H7 (cell line): ENCODE measurements at places on chromosomes 3 and 15. TPM values are rescaled to one million over a fixed set of nuclear protein-coding genes. Genes with fewer than 3 reads are reported as not detected.

GRCh38 chr3:58154626-58155449 is 55.9 kb downstream of the DNASE1L3 start:
- DNase-seq = no peak

GRCh38 chr3:181808053-181808452 is 96.3 kb downstream of the SOX2 start:
- DNase-seq = no peak

GRCh38 chr15:100515758-100516157 is 13.0 kb downstream of the CERS3 start:
- DNase-seq = no peak

DNA sequence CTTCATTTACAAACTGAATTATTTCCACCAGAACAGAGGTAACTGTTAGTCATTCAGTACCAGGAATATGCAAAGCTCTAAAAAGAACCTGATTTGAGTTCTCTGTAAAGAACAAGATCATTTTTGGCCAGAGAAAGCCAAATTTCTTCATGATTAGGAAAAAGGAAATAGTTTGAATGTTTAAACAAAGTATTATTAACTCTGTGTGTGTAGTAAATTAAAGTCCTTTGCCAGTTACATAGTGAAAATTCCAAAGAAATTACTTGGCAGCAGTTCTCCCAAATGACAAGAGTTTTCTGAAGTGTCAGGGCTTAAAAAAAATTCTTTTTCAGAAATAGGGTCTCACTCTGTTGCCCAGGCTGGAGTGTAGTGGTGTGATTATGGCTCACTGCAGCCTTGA is 24.5 kb downstream of the QTRT2 start:
- no peak for DNase-seq

- DNase-seq = no peak
Observed at GRCh38 chr15:31353931-31354330, 27.3 kb downstream of the KLF13 start.

DNA sequence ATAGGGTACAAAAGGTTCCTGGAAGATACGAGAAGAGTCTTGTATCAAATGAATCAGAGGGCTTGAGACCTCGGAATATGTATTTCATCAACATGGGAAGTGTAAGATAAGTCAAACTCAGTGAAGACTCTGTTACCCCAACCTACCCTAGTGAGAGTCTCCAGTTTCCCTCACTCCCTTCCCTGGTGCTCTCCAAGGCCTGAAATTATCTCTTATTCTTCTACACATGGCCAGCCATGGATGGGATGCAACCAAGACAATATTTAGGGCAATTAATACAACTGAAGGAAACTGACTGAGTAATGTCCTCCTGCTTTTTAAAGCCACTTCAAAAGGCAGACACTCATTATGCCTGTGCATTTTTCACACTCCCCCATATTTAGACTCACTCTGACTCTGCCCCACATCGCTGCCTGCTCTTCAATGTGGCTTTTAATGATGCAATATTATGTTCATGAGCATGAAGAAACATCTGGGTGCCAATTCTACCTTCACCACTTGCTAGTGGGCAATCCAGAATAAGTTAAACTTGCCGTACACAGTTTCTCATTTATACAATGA is 137.1 kb upstream of the THBS1 start:
- no peak for DNase-seq

- no peak for DNase-seq
Observed at GRCh38 chr3:194407423-194407822, 8.4 kb upstream of the GP5 start.

GRCh38 chr15:91264651-91265351 is 164.7 kb downstream of the SV2B start:
- no peak for DNase-seq

DNA sequence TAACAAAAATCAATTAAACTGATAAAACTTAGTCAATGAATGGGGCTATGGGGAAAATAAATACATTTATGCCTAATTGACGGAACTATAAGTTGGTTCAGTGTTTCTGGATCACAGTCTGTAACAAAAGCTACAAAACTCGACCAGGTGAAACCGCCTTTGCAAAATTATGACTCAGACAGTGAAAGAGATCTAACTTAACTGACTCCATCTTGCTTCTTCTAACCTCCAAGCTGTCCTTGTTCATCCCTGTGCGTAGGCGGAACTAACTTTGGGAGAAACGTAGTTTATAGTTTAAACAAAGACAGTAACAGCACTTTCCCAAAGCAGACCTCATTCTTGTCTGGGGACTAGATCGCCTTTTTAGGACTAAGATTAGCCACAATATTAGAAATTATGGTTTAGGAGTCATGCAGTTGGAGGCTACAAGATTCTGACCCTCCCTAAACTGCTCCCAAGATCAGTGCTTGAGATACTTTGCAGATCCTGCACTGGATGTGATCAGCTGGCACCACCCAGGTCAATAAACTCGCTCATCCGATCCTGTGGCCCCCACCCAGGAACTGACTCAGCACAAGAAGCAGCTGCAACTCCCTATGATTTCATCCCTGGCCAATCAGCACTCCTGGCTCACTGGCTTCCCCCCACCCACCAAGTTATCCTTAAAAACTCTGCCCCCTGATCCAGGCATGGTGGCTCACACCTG is 7.2 kb upstream of the MFGE8 start:
- no peak for DNase-seq

- DNase-seq = peak; percentile 36
Observed at GRCh38 chr3:124486324-124486723, 243.9 kb upstream of the UMPS start.

GRCh38 chr3:101876142-101876541 is 26.8 kb downstream of the NFKBIZ start:
- DNase-seq = no peak

DNA sequence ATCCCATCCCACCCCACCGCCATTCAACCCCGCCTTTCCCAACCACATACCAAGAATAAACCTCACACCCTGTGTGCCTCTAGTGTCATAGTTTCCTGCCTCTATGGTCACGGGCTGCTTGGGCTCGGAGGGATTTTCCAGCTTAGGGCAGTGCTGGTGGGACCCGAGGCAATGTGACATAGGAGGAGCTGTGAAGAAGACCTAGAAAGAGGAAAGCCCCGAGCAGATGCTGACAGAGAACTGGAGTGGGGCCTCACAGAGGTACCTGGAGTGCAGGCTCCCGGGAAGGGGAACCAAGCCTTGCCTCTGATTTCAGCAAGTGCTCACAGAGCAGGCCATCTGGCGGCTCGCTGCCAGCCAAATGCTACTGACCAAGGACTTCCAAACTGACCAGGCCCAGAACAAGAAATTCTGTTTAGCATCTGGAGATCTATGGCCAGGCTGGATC is 27.5 kb downstream of the BHLHE40 start:
- DNase-seq = no peak

DNA sequence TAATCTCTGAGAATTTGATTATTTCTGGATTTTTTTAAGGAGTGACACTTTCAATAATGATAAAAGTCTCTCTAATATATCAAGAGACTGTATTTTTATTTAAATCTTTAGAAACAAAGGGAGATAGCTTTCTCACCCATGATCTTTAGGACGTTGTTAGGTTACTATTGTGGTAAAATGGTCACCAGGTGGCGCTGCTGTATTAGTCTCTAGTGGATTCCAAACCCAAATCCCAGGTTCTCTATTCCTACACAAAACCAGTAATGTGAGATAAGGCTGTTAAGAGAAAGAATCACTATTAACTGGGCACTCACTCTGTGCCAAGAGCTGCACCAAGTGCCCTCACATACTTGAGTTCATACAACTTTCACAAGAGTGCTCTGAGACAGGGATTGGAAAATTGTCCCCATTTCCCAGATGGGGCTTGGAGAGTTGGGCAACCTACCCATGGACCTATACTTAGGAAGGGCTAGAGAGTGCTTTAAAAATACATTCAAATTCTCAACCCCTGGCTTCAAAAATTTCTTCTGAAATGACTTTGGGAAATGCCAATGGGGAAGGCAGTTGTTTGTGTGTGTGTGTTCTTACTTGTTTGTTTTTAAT is 593.4 kb upstream of the TGFBR2 start:
- peak; percentile 61 for DNase-seq

DNA sequence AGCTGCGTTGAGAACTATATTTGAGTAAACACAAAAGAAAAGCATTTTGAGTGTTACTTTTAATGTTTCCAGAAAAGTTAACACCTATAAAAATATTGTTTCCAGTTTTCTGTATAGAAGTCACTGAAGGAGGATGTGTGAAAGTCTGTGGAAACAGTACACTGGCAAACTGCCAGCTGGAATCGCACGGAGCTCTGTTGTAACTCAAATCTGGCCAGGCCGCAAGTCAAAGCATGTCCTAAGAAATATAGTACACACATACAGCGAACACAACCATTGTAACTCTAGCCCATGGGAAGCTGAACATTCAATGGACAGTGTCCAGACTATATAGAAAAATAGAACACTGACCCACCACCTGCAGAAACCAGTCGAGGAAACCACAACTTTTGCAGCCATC is 657.2 kb downstream of the FHIT start:
- no peak for DNase-seq

DNA sequence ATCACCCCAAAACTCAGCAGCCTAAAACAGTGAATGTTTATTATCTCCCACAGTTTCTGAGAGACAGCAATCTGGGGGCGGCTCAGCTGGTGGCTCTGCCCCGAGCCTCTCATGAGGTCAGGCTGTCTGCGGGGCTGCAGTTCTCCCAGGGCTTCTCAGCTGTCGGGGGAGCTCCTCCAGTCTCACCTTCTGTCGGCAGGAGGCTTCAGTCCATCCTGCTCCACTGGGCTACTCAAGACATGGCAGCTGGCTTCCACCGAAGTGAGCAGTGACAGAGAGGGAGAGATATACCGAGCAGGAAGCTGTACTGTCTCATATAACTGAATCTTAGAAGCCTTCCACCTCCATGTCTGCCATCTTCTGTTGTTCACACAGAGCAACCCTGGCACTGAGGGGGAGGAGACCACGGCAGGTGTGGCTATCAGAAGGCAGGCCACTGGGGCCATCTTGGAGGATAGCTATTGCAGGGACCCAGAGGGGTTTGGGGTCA is 72.8 kb upstream of the ITGA11 start:
- peak; percentile 9 for DNase-seq

- peak; percentile 39 for DNase-seq
Observed at GRCh38 chr3:9690451-9691450, 12.9 kb upstream of the CPNE9 start.

- DNase-seq = no peak
Observed at GRCh38 chr3:135325726-135326235, 530.7 kb downstream of the EPHB1 start.

- DNase-seq = no peak
Observed at GRCh38 chr3:44835684-44836083, 26.0 kb upstream of the TMEM42 start.

GRCh38 chr3:147372525-147373027 is 33.8 kb downstream of the ZIC4 start:
- DNase-seq = no peak

GRCh38 chr3:66138336-66139313 is 82.2 kb upstream of the SLC25A26 start:
- DNase-seq = peak; percentile 65

The STRIT1 gene
- total RNA-seq = not detected in 2 replicates

The CRYGS gene
- total RNA-seq = 0.81 and 1.8 TPM in 2 replicates

The TGFBR2 gene
- 4.3 and 6.4 TPM in 2 replicates for total RNA-seq

The CCRL2 gene
- not detected in 2 replicates for total RNA-seq

The CCR3 gene
- total RNA-seq = not detected in 2 replicates

The DNAJB8 gene
- total RNA-seq = not detected in 2 replicates

The SNTN gene
- not detected in 2 replicates for total RNA-seq

The CCNB2 gene
- total RNA-seq = 103 and 128 TPM in 2 replicates

The ITIH3 gene
- not detected in 2 replicates for total RNA-seq

The RTP4 gene
- total RNA-seq = not detected in 2 replicates

The SKOR1 gene
- 0.11 TPM in 1 of 2 replicates, not detected in the other for total RNA-seq

The GPR156 gene
- 0.55 and 1.2 TPM in 2 replicates for total RNA-seq

The GREM1 gene
- 0.38 and 2.0 TPM in 2 replicates for total RNA-seq
